ENCODE measurements at places on chromosomes 11 and 22.

DNA sequence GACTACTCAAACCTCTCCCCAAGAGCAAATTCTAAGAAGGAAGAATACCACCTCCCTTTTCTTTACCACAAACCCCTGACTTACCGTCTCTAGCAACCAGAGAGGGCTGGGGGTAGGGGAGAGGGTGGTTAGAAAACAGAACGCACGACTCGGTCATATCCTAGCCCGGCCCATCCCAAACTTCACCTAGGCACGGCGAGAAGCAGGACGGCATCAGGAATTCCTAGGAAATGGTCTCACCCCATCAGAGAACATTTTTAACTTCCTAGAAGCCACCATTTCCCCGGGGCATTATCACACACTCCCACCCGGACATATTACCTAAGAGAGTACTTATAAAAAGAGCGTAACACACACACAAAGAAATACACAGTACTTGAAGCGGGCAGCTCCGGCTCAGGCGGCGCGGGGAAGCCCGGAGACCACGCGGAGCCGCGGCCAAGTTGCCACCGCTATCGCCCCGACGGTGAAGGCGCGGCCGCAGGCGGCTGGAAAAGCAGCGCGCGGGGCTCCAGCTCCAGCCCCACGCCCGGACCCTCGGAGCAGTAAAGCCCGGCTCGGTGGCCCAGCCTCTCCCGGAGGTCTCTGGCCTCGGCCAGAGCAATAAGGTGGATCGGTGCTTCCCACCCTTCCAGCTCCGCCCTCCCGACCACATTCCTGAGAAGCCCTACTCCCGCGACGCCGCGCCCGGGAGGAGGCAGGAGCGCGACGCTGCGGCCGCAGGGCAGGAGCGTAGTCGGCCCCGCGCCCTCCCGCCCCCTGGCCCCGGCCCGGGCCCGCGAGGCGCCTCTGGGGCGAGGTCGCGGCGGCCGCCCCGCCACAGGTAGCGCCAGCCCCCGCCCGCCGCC is 878 bp downstream of the RRAS2 start:
- DNase-seq: no peak

GRCh38 chr11:30458541-30458940 is 127.6 kb downstream of the MPPED2 start:
- no peak for DNase-seq

DNA sequence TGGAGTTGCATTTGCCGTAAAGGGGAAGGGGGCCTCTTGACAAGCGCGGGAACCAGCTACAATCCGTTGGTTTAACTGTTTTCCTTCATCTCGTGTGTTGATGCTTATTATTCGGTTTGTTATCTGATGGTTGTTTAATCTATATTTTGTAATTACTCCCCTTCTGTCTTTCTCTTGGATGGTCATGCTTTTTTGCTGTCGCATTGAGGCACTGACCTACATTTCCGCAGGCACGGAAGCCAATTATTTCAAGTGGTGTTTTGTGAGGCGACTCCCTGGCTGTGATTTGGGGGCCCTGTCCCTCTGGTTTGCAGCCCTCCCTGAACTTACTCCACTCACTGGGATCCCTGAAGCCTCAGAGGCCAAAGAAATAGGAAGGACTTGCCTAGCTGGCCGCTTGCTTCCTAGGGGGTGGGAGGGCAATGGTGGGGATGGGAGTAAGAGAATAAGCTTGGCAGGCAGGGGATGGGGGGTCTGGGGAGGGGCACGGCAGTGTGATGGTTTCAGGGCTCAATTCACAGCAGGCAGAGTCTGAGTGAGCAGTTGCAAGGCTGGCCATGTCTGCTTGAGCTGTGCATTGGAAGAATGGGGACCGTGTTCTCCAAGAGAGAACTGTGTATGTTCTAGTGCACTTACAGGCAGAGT is 165.8 kb upstream of the B3GAT1 start:
- DNase-seq: no peak

DNA sequence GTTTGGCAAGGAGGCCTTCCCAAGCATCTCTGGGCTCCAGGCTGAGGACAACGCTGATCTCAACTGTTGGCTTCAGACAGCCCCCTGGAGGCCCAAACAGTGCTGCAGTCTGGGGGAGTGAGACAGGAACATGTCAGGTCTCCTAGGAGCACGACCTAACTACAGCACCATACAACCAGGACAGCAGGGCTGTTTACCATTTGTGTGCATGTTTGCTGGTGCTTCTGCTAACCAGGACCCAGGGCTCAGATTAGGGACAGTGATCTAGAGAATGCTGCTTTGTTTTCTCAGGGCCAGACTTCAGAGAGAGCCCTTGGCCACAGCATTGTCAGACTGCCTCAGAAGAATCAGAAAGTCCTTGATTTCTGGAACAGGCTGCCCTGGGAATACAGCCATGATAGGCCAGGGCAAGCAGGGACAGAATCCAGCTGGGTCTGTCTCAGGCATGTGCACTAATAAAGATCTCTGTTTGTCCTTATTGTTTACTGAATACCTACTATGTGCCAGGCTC is 126.5 kb downstream of the VPREB1 start:
- DNase-seq: no peak

- no peak for DNase-seq
These were observed 83.1 kb downstream of the PTPRJ start for GRCh38 chr11:48063424-48063978.

GRCh38 chr11:67371189-67371910 is 2.0 kb downstream of the CLCF1 start:
- no peak for DNase-seq

DNA sequence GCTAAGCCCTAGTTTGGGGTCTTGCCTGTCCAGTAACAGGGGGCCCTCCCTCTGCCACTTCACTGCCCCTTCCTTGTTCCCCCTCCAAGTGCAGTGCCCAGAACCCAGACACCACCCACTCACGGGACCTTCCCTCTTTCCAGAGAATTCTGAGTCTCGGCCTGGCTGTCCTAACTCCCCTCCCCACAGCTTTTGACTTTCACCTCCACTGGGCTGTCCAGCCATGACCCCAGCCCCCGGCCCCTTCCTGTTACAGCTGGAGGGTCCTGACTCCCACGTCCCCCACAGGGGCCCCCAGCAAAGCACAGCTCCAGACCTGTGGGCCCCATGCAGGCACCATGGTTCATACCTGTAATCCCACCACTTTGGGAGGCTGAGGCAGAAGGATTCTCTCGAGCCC is 71.5 kb downstream of the BRD1 start:
- DNase-seq: no peak

DNA sequence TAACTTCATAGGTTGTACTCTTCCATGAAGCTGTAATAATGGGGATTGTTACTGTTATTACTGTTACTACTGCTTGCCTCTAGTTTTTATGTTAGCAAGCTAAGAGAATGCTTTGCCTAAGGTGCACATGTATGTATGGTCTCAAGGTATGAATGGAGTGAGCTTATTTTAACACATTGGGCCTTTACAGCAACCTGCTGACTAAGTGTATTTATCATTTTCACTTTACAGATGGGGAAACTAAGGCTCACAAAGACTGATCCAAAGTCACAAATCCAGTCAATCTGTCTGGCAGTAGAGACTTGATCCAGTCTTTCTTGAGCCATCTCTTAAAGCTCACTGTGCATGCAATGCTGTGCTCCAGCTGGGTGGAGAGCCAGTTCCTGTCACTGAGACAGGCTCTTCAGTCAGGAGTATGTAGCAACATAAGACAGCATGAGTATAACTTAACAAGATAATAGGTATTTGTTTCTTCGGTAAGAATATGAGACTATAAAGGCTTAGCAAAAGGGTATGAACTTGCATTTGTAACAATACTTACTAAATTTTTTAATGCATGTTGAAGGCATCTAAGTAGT is 66.5 kb downstream of the PPP2R1B start:
- DNase-seq: no peak

GRCh38 chr11:74212533-74212932 is 41.4 kb downstream of the PPME1 start:
- DNase-seq: no peak

GRCh38 chr11:76789443-76789719 is 6.2 kb downstream of the TSKU start:
- no peak for DNase-seq

GRCh38 chr11:58926251-58926650 is 13.0 kb upstream of the GLYATL1 start:
- DNase-seq: no peak

DNA sequence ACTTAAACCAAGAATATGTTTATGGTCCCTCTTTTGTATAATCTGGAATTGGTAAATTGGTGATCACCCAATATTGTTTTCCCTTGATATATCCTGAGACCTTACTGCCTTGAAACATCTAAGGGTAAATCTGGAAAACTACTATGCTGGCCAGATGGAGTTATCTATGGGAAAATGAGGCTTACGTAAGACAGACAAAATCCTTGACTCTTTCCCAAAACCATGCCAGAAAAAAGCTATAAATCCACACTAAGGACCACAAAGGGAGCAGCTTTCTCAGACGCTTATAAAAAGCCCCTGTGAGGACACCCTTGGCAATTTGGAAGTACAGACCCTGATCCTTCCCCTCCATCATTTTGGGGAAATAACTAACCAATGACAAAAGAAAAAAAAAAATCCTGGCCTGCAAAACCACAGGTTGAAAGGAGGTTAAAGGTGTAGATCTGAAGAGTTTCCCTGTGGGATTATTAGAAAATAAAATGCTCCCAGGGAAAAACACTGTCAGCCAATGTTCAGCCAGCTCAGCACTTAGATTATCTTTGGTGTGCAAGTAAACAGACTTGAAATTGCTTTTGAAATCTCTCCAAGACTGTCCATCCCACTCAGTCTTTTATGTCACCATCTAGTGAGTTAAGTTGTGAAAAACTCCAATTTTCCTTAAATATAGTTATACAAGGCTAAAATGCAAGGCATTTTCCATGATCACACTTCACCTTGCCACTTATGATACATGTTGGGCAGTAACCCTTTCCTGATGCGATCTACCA is 6.6 kb upstream of the AMBRA1 start:
- DNase-seq: no peak

- no peak for DNase-seq
These were observed 46.1 kb upstream of the BLID start for GRCh38 chr11:122162095-122162494.

- no peak for DNase-seq
These were observed 273.5 kb upstream of the MPPED2 start for GRCh38 chr11:30859669-30860068.

DNA sequence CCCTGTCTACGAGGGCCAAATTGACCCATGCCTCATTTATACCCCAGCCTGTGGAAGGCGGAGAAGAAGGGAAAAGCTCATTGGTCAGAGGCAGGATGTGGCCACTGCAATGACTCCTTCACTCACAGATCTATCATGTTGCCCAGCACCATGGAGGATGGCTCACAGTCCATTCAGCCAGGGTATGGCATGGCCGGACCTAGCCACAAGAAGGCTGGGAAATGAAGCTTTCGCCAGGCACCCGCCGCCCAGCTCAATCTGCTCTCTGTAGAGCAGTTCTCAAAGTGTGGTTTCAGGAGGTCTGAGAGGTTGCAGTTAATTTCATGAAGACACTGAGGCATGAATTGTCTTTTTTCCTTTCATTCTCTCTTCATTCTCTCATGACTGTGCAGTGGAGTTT is 40.6 kb upstream of the LINC01488 start:
- no peak for DNase-seq

DNA sequence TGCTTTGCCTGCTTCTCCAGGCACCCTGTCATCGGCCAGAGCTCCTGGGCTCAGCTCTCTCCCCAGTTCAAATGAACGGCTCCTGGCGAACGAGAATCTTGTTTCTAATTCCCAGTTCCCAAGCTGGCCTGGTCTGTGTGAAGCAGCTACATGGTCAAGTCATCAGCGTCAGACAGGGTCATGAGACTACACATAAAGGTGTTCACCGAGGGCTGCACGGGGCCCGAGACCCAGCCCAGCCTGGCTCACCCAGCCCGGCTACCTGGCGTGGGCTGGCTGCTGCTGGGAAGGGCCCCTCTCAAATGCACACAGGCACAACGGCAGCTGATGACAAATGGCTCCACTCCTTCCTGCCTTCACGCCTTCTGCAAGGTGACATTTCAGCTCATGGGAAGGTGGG is 14.6 kb upstream of the CELSR1 start:
- no peak for DNase-seq

DNA sequence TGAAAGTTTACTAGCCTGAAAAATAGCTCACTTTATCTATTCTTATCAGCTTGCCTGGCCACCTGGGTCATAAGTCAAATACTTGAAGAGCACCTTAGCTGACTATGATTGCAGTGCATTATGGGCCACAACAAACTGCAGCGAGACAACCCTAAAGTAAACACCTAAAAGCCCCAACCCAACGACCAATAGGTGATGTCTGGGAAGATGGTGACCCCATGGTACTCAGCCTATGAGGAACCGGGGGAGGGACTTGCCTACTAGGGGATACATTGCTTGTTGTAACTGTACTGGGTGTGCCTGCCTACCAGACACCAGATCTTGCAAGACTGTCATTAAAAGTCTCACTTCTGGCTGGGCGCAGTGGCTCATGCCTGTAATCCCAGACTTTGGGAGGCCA is 35.6 kb upstream of the APOBEC3A start:
- DNase-seq: no peak

GRCh38 chr11:1622086-1622485 is at the start of gene KRTAP5-4:
Gene KRTAP5-4, minus strand, starts transcription at chr11:1622138. Its CDS starts 45 bp downstream, at chr11:1622093.
- no peak for DNase-seq

DNA sequence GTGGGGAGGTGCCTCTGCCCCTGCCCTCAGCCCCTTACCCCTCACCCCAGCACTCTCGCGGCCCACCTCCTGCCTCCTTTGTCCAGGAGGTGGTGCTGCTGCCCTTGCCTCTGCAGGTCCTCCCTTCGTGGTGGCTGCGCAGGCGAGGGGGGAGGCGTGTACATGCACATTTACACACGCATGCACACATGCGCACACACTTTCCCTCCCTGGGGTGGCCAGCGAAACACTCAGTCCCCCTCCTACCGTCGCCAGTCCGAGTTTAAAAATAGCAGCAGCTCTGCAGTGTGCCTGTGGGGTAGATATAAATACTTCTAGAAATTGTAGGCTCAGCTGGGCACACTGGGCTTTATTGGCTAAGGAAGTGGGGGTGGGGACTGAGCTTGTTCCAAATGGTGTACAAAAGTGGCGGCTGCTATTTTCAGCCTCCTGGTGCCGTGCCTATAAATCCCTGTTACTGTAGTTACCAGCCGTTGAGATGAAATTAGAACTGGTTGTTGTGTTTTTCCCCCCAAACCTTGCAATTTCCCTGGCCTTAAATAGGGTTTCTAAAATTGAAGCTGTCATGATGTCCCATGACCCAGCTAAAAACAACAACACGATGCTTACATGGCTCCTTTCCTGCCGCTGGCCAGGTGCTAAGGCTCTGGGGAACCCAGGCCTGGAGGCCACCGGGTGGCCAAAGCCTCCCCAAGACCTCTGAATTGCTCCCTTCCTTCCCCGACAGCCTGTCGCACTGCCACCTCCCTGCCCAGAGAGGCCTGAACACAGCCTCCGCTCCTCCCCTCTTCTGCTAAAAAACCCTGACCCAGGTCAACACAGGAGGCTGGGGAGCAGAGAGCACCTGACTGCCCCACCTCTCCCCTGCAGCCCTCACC is 12.4 kb downstream of the PICK1 start:
- no peak for DNase-seq

GRCh38 chr11:60155931-60156330 is 27.0 kb downstream of the MS4A6A start:
- no peak for DNase-seq
